Stimulated activated CD8-positive, alpha-beta memory T cell treated with anti-CD3 and anti-CD28 coated beads, Interleukin-4, amount 100 ng/mL, for 48 hours (primary cell): ENCODE measurements at places on chromosomes 3 and 15.

DNA sequence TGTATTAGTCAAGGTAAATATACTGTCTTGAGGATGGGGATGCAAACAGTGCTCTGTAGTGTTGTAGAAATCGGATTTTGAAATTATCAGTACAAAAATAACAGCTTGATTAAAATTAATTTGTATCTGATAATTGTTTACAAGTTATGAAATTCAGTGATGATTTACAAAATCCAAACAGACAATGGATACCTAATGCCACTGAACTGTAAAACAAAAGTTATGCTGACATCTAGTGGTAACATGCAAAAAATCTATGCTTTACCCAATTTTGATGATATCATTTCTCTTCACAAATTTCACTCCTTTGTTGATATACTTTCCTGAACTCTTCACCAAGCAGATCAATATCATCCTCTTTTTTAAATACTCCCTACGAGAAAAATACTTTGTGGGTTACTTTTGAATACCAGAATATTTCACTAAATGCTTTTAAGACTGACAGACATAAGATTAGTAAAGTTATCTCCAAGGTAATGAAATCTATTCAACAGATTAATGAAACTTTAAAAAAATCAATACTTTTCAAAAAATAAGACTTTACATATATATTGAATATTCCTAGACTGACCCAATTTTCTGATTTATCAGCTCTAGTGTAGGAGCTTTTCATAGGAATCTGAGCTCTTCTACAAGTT, 36.0 kb downstream of the MNS1 start:
- no peak for DNase-seq

GRCh38 chr3:10015461-10015904, 10.8 kb upstream of the FANCD2 start:
- no peak for DNase-seq

GRCh38 chr15:42523331-42523730, 25.3 kb downstream of the LRRC57 start:
- no peak for DNase-seq

- DNase-seq = no peak
Observed at GRCh38 chr3:120495809-120496208, 45.0 kb upstream of the FSTL1 start.

DNA sequence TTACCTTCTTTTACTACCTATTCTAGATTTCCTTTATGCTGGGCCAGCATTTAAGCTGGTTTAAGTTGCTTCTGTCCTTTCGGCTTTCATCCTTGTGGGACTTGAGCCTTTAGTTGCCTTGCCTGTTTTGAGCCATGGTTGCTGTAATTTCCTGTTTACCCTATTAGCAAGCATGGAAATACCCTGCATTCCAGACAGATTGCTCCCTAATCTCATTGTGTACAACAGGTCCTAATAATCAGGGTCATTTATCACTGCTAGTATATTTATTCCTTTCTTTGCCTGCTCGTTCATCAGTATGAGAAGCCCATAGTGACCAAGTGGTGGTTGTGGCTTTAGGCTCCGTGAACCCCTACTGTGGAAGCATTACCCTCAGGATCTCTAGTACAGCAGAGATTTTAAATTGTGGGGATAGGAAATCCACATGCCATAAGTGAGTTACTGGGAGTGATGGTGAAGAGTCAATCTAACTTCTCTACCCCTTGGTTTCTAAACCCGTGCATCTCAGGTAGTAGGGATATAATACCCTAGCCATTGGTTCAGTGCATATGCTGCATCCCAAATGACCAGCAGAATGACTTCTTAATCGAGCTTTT, 31.9 kb downstream of the NCK1 start:
- DNase-seq = no peak

- no peak for DNase-seq
Observed at GRCh38 chr3:13219077-13219901, 146.1 kb upstream of the IQSEC1 start.

DNA sequence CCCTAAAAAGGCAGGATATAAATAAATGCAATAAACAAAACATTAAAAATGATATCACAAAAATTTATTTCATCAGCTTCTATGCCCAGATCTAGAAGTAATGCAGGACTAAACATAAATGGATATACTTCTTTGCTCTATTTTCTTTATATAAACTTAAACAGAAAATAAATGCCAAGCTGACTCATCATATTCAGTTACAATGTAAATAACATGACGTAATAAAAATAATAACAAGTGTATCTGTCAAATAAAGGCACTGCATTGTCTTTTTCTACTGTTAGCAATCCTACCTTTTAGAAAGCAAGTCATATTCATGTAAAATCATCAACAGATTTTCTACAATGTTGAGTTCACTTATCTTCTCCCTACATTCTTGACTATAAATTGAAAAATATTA, 61.6 kb downstream of the NEK10 start:
- DNase-seq = no peak
